Kasumi-1 (cell line): ENCODE measurements at places on chromosomes 13 and 19.

- DNase-seq, result no peak
Observed at GRCh38 chr13:95406176-95406575, 104.9 kb upstream of the ABCC4 start.

DNA sequence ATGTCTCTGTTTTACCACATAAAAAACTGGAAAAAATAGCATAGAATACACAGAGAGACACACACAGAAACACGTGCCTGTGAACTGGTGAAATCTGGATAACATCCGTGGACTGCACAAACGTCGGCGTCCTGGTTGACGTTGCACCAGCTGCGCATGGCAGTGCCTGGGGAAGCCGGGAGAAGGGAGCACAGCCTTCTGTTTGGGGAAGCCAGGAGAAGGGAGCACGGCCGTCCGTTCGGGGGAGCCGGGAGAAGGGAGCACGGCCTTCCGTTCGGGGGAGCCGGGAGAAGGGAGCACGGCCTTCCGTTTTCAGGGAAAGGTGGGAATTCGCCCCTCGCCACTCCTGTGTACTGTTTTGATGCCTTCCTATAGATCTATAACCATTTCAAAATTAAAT, 63.8 kb upstream of the C13orf46 start:
- no peak for DNase-seq

GRCh38 chr19:5182751-5183150, 157.9 kb downstream of the PTPRS start:
- DNase-seq, result no peak

- DNase-seq, result peak; percentile 97
Observed at GRCh38 chr19:43524922-43525835, 1.8 kb downstream of the ETHE1 start.

DNA sequence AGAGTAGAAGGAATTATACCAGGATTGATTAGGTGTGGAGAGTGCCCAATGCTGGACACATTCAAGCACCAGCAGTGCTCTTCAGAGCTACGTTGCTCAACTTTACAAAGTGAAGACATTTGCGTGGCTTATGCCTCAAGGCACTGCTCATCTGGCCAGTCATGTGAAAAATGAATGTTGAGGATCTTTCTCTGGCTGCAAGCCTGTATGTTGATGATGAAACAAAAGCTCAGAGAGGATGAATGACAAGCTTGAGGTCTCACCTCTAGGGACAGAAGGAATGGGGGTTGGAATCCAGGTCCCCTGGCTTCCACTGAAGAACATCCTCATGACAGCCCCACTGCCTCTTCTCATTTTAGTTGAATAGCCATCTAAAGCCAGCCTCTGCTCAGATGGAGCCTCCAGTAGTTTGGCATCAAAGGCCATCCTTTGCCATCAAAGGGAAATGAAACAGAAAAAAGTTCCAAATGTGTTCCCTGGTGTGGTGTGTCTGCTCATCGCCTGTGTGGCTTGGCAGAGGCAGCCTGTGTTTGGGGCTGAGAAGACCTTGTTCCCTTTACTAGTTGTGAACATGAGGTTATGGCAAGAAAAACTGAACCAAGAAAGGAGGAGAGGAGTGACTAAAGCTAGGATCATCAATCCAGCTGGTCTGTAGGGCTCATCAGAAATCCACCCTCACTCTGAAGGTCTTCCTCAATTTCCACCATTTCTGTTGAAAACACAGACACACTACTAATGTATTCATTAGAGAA, 114.0 kb upstream of the KL start:
- no peak for DNase-seq

- no peak for DNase-seq
Observed at GRCh38 chr19:3057275-3057714, 5.0 kb downstream of the TLE5 start.

GRCh38 chr19:5107432-5108122, 138.7 kb downstream of the KDM4B start:
- no peak for DNase-seq

- DNase-seq, result no peak
Observed at GRCh38 chr19:16985403-16985802, 41.2 kb downstream of the CPAMD8 start.

DNA sequence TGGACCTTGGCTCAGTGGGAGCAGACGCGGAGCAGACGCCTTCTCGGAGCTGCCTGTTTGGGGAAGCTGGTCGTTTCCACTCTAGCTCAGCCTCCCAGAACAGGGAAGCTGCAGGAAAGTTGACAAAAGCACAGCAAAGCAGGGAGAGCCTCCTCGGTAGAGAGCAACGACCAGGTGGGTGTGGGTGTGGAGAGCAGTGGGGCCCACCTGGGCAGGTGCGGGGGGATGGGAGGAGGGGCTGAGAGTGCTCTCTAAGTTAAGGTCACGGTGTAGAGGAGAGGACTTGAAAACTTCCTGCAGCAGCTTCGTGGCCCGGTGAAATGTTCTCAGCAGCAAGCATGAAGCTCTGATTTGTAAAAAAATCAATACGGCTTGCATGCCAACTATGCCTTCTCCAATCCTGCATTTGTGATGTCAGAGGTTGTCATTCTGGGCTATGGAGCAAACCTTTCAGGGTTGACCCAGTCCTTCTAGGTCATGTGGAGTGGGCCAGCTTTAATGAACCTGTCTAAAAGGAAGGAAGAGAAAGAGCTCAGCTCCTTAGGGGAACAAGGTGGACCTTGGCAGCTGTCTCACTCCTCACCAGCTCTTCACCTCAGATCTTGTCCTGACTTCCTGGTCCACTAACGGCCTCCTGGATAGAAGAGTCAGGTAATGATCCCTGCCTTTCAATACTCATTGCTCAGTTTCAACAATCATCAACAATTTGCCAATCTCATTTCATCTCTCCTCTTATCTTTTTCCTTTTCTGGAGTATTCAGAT, 85.8 kb upstream of the UBL3 start:
- DNase-seq, result peak; percentile 19

DNA sequence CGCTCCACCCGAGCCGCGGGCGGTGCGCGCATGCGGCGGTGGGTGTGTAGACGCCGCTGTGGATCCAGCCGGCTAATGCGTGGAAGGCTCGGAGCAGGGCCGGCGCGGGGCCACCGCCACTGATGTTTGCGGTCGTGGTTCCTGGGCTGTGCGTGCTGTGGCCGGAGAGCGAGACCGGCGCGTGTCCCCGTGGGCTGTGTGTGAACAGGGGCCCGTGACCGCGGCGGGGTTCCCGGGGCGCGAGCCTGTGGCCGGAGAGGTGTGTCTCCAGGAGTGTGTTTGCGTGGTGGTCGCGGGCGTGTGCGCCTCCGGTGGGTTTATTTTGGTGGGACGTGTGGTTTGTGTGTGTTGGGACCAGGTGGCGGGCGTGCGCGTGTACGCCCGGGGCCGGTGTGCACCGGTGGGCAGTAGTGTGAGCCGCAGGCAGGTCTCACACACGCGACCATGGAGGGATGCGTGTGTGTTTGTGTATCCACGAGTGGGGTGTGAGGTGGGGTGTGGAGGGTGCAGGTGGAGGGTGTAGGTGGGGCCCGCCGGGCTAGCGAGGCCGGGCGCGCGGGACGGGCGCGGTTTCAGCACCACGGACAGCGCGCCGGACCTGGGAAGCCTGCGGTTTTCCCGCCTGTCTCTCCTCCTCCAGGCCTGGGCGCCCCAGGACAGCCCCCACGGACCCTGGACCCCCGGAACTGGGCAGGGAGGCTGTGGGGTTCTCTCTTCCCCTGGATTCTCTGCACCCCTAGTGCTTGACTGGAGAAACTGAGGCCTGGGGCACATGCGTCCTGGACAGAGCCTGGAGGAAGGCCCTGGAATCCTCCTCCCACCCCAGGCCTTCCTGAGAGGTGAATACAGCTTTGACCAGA, 1.6 kb downstream of the HCN2 start:
- no peak for DNase-seq

- no peak for DNase-seq
Observed at GRCh38 chr13:25729201-25729600, 322.6 kb downstream of the SHISA2 start.

- no peak for DNase-seq
Observed at GRCh38 chr19:38223119-38223523, 901 bp downstream of the DPF1 start.

DNA sequence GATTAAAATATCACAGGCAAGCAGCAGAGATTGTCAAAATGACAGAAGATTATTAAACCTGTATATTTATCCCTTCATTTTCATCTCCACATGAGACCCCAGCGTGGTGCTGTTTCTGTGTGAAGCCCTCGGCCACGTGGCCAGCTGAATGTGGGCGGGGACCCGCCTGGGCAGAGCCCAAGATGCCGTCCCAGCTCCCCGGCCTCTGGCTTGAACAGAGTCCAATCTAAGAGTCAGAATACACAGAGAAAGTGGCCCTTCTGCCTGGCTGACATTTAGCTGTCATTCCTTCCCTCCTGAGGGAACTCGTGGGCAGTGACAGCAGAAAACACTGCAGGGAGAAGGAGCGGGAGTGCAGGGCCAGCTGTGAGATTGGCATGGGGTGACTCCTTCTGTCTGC, 34.9 kb upstream of the UQCRFS1 start:
- no peak for DNase-seq

- no peak for DNase-seq
Observed at GRCh38 chr13:75544681-75545330, 4.8 kb upstream of the UCHL3 start.

DNA sequence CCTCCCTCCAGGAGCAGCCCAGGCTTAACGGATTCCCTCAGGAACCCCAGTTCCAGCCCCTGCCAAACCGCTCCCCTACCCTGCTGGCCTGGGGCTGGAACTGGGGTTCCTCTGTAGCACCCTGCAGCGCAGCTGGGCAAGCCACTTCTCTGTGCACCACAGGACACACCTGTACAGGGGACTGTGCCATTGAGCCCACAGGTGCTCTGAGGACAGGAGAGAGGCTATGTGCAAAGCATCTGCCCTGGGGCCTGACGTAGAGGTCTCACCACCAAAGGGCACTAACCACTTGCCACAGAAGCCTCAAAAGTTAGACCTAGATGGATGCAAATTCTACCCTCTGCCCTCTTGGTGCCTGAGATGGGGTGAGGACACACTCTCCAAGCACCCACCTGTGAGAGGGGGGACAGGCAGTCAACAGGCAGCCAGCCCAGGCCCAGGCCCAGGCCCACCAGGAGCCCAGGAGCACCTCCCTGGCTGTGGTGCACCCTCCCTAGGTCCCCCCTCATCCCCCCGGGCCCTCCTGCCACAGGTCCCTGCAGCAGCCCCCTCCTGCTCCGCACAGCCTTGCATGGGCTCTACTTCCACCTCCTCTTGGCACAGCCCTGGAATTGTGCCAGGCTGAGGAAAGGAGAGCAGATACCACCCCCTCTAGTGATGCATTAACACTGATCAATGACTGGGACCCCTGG, 27.6 kb upstream of the SLC35E1 start:
- DNase-seq, result no peak

DNA sequence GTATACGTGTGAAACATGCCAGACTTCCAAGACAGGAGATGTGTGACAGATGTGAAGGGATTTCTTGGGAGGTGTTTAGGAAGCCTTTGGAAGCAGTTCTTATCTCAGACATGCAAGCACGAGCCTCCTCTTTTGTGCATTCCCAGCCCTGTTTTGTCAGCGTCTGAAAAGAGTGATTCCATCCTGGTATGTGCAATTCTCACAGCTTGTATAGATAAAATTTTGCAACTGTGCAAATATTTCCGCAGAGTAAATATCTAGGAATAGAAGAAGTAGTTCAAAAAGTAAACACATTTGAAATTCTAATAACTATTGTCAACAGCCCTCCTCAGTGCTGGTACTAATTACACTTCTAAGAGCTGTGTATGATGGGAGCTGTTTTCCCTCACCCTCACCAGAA, 72.3 kb upstream of the C1QTNF9B start:
- no peak for DNase-seq

DNA sequence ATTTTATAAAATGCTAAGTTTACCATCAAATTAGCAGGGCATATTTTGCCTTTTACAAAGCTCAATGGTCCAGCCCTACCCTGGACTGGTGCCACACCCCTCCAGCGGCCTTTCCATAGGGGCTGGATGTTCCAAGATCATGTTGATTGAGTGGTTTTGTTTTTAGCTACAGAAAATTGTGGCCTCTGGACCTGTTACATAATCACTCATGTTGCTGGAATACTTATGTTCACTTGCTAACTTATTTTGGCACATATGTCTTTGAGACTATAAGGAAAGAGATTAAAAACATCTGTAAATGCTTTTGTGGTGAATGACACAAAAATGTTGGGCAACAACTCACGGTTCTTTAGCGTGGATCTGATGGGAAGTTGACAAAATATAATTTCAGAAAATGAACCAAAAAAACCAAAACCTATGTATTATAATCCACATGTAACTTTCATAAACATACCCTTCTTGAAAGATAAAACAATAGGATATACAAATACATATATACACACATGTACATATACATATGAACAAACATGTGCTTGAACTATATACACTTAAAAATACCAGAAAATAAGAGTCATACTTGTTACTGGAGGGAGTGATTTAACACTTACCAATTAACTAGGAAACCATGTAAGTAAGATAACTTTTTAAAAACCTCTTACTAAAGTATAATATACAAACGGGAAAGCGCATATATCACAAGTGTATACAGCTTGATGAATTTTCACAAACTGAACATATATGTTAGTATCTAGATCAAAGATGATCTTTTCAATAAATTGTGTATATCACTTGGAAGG, 46.6 kb upstream of the SLC15A1 start:
- DNase-seq, result no peak

DNA sequence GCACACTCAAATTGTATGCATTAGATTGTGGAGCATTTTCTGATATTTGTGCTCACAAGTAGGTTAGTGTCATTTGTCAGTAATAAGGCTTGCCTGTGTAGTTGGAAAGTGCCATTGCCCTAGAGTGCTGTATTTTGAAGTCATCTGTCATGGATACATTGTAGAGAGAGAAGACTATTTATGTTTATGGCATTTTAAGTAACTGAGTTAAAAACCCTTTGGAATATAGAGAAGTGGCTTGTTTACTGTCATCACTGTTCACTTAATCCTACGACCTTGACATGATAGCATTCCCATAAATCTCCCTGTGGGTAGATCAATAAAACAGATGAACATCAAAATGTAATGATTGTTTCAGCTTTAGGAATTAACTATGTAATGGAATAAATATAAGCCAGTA, 110.6 kb downstream of the MAB21L1 start:
- DNase-seq, result no peak

DNA sequence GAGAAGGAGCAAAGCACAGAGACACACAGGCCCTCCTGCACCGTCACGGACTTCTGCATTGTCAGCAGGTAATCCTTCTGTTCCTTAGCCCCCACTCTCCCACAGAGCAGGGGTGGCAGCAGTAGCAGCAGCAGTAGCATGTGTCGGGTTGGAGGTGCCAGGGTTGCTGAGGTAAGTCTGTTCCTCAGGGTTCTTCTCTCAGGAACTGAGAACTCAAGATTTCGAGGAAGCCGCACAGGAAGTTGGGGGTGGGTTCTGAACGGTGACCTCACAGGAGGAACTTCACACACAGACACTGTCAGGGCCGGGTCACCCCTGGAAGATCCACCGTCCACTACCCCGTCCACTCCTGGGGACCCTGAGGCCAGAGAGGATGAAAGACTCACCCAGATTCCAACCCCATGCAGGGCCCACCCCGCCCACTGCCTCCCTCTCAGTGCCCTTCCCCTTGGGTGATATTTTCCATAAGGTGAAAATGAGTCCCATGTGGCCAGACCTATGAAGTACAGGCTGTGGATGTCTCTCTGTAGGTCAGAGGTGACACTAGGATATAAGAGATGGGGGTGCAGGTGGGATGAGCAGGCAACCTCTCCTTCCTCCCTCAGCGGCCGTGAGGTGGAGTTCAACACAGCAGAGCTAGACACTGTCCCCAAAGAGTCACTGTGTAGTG, at the start of gene SIGLEC12:
SIGLEC12 (minus strand) TSS at position 207 of the 670 bp plus-strand sequence; CDS start at position 140, 67 bp downstream.
- DNase-seq, result peak; percentile 57

GRCh38 chr13:114106526-114106925, 25.9 kb downstream of the RASA3 start:
- no peak for DNase-seq

GRCh38 chr19:50537769-50538230, 24.1 kb upstream of the ASPDH start:
- DNase-seq, result peak; percentile 75

- no peak for DNase-seq
Observed at GRCh38 chr13:85080691-85081090, 718.5 kb downstream of the SLITRK6 start.
